Suppressor macrophage (primary cell): ENCODE measurements at places on chromosomes 2 and 18.

DNA sequence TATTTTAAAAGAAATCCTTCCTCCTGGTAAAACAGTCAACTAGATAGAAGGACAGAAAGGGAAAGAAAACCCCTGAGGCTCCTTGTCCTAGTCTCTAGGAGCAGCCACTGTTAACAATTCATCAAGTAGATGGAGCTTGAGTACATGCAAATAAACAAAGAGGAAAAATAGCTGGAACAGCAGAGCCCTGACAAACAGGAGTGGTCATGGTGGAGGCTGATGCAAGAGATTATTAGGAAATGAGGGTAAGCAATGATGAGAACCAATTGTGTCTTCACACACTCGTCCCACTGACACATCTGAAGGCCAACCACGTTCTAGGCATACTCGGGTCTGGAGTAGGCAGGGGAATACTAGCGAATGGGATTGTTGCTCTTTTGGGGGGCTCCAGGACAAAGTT, 9.2 kb downstream of the DLGAP1 start:
- no peak for DNase-seq

DNA sequence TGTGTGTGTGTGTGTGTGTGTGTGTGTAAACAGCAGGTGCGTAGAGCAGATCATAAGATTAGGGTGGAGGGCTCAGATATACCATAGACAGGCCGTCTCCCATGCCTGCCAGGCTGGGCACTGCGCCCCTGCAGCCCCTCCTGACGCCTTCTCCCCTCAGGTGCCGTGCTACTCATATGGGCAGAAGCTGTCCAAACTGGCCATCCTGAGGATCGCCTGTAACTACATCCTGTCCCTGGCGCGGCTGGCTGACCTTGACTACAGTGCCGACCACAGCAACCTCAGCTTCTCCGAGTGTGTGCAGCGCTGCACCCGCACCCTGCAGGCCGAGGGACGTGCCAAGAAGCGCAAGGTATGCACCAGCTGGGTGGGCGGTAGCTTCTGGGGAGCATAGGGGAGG, 10.0 kb downstream of the ATOH8 start:
- DNase-seq, result no peak

DNA sequence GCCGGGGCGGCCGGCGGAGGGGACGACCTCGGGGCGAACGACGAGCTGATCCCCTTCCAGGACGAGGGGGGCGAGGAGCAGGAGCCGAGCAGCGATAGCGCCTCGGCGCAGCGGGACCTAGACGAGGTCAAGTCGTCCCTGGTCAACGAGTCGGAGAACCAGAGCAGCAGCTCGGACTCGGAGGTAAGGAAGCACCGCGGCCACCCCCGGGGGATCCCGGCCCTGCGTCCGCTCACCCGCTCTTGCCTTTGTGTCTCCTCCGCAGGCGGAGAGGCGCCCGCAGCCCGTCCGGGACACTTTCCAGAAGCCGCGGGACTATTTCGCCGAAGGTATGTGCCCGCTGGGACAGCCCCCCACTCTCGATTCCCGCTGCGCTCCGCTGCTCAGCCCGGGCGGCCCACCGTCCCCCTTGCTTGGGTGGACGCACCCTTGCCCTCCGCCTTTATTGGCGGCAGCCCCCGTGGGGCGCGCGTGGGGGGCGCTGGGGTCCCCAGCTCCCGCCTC, 611 bp downstream of the TCF7L1 start:
- peak; percentile 2 for DNase-seq

- no peak for DNase-seq
Measured at GRCh38 chr18:75183524-75183923, 25.4 kb downstream of the PTGR3 start.

DNA sequence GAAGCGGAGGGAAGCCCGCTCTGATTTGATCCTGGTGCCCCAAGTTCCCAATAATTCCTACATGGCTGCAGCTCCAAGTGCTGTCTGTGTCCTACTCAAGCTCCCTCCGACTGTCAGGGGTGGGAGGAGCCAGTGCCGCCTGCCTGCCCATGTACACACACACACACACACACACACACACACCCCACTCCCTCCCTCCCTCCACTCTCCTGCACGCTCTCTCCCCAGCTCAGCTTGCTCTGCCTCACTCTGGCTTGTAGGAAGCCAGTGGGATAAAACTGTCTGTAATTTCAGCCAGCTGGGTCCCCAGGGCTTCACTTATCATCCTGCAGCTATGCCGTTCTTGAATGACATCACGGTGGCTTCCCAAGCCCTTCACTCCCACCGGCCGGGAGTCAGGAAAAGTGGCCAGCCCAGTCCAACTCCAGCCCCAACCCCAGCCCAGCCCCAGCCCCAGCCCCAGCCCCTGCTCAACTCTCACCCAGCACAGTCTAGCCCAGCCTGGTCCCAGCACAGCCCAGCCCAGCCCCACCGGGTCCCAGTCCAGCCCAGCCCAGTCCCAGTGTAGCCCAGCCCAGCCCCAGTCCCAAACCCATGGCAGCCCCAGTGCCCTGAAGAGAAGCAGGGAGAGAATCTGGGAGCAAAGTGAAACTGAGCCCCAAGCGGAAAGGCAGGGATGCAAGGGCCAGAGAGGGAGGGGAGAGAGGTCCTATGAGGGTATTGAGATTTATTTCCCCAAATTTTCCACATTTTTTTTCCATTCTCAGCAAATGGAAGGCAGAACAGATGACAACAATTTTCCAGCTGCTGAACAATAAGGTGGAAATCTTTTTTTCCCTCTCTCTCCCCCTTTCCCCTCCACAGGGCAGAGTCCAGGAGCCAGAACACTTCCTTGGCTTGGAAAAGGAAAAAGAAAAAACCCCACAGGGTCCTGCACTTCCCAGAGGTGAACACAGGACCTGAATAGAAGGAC, 144.0 kb downstream of the TNS1 start:
- DNase-seq, result no peak

GRCh38 chr2:199197448-199197847, 260.3 kb downstream of the SATB2 start:
- no peak for DNase-seq

GRCh38 chr2:203463266-203463678, 71.8 kb downstream of the RAPH1 start:
- DNase-seq, result no peak

GRCh38 chr2:9213477-9214051, 7.0 kb downstream of the ASAP2 start:
- DNase-seq, result no peak

- no peak for DNase-seq
Measured at GRCh38 chr18:62549755-62550154, 26.9 kb downstream of the ZCCHC2 start.

- no peak for DNase-seq
Measured at GRCh38 chr18:3223356-3223755, 3.6 kb upstream of the MYOM1 start.

- DNase-seq, result no peak
Measured at GRCh38 chr2:151878204-151878603, 50.0 kb upstream of the ARL5A start.

GRCh38 chr18:56652802-56653201, 1.6 kb downstream of the WDR7 start:
- peak; percentile 9 for DNase-seq

- no peak for DNase-seq
Measured at GRCh38 chr2:220410296-220410695, 782.9 kb downstream of the SLC4A3 start.

DNA sequence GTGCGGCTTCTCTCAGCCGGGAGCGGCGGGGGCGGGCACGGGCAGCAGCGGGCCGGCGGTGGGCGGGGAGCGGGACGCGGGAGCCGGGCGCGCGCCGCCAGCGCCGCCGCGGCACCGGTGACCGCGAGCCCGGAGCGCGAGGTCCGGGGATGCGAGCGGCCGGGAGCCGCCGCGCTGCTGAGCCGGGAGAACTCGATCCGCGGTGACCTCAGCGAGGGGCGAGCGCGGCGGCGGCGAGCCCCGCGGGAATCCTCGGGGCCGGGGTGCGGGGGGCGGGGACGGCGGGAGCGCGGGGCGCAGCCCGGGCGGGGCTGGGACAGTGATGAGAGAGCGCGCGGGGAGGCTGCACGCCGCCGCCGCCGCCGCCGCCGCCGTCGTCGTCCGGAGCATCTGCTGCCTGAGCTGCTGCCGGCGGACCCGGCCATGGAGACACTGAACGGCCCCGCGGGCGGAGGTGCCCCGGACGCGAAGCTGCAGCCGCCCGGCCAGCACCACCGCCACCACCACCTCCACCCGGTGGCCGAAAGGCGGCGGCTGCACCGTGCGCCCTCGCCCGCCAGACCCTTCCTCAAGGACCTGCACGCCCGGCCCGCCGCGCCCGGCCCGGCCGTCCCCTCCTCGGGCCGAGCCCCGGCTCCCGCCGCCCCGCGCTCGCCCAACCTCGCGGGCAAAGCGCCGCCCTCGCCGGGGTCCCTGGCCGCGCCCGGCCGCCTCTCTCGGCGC, at the start of gene MTCL1:
MTCL1 (plus strand) TSS at position 319 of the 723 bp plus-strand sequence; CDS start at position 424, 105 bp downstream.
- DNase-seq, result peak; percentile 49

DNA sequence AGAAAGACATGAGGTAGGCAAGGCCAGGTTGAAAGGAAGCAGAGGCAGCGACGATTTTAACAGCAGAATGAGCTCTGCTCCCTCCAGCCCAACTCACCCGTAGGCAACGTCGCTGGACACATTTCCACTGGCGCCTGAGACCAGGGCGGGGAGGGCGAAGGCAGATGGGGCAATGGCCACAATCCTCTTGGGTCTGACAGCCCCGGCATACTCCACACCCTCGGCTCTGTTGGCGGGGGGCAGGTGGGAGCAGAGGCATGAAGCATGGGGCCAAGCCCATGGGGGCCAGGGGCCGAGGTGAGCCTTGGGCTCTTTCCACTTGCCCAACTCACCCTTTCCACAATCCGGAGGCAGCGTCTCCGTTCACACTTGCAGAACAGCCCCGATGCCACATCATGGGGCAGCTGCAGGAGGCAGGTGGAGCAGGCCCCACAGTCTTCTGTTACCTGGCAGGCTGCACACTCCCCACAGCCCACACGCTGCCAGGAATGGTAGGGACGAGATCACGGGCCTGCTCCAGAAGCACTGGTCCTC, 5.8 kb downstream of the MBD1 start:
- DNase-seq, result no peak

GRCh38 chr18:5197032-5197434, at the start of gene AKAIN1:
AKAIN1 (minus strand) TSS chr18:5197257; CDS start chr18:5197053, 204 bp downstream.
- peak; percentile 51 for DNase-seq

GRCh38 chr2:240961910-240962299, 36.5 kb upstream of the SNED1 start:
- no peak for DNase-seq
